GM03348 (cell line): ENCODE measurements at places on chromosomes 6 and 20.

- DNase-seq, result peak; percentile 99
Measured at GRCh38 chr20:25247956-25248785, at the start of gene PYGB. PYGB (plus strand) TSS chr20:25248085; CDS start chr20:25248179, 94 bp downstream.

DNA sequence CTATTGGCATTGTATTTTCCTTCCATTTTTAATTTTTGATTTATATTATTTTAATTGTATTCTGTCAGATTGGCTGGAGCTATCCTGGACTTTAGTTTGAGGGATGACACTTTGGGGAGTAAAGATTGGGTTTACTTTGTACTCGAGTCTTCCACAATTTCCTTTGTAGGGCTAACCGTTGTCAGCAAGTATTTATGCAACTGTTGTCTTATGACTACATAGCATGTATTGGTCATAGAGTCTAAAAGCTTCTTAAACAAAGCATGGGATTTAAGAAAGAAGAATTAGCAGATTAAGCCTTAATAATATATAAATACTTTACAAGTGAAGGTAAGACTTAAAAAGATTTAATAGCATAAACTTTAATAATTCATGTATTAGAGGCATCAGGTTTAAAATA, 19.6 kb downstream of the FARS2 start:
- no peak for DNase-seq

- no peak for DNase-seq
Measured at GRCh38 chr6:34152806-34153520, 7.1 kb upstream of the GRM4 start.

- DNase-seq, result peak; percentile 79
Measured at GRCh38 chr20:25052255-25053194, 5.4 kb downstream of the ACSS1 start.

- DNase-seq, result peak; percentile 62
Measured at GRCh38 chr20:11350126-11351005, 567.3 kb upstream of the BTBD3 start.

- DNase-seq, result no peak
Measured at GRCh38 chr20:22374066-22374465, 210.3 kb downstream of the FOXA2 start.

DNA sequence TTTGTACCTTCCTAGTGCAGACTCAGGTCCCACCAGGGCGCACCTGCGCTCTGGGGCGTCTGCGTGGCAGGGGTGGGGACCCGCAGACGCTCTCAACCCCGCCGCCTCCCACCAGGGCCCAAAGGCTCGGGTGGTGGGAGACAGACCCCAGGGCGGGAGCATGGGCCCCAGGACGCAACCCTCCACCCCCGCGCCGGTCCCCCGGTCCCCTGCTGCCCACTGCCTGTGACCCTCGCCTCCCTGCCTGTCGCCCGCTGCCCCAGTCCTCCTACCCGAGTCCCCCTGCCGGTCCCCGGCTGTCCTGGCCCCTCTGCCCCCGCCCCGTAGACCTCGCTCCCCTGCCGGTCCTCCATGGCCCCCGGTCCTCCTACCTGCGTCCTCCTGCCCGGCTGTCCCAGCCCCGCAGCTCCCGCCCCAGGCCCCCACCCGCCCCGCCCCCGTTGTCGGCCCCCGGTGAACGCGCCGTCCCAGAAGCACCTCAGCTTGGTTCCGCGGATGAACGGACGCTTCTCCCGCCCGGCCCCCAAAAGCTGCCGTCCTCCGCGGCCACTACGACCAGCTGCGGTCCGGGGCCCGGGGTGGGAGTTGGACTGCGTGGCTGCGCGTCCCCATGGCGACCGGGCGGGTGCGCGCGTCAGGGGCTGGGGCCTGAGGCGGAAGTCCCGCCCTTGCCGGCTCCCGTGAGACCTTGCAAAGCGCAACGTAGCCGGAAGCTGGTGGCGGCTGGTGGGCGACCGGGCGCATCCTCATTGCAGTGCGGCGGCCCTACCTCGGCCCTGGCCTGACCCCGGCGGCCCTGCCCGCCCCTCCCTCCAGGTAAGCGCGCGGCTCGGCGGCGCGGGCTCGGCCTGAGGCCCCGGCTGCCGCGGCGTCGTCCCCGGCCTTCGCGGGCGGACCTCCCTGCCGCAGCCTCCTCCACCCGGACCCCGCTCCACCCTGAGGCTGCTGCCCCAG, at the start of gene ARFGAP1:
TSS of gene ARFGAP1 (plus strand) at position 709 of the 954 bp plus-strand sequence. CDS start 2,768 bp downstream, outside the sequence.
- peak; percentile 99 for DNase-seq

DNA sequence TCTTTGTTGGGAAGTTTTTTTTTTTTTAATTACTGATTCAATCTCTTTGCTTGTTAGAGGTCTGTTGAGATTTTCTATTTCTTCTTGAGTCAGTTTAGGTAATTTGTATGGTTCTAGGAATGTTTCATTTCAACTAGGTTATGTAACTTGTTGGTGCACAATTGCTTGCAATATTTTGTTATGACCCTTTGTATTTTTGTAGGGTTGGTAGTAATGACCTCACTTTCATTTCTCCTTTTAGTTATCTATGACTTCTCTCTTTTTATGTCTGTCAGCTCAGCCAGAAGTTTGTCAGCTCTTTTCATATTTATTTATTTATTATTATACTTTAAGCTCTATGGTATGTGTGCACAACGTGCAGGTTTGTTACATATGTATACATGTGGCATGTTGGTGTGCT, 51.1 kb upstream of the SLC24A3 start:
- no peak for DNase-seq

DNA sequence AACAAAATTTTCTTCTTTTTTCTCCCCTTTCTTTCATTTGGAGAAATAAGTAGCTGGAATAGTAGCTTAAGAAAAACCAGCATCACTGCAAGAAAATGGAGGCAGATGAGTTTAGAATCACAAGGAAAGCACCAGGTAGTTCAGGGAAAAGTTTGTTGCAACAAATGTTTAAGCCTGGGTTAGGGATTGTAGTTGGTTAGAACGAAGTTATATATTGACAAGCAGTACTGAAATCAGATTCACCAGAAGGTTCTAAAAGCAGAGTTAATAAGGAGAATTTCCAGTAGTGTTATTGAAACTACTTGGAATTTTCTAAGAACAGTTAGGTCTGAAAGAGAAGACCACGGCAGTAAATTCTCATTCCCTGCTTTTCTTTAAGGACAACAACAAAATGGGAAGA, 70.2 kb downstream of the BMP2 start:
- no peak for DNase-seq

DNA sequence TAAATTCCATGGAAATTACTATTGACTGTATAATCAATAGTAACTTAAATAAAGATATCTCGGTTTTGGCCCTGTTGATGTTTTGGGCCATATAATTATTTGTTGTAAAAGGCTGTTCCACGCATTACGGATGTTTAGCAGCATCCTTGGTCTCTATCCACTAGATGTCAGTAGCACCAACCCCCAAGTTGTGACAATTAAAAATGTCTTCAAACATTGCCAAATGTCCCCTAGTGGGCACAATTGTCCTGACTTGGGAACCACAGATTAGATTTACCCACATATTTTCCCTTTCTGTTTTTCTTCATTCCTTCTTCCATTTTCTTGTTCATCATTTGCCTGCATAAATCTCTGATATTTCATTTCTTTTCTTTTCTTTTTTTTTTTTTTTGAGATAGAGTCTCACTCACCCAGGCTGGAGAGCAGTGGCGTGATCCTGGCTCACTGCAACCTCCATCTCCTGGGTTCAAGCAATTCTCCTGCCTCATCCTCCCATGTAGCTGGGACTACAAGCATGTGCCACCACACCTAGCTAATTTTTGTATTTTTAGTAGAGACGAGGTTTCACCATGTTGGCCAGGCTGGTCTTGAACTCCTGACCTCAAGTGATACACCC, 13.6 kb upstream of the WFDC8 start:
- peak; percentile 27 for DNase-seq

DNA sequence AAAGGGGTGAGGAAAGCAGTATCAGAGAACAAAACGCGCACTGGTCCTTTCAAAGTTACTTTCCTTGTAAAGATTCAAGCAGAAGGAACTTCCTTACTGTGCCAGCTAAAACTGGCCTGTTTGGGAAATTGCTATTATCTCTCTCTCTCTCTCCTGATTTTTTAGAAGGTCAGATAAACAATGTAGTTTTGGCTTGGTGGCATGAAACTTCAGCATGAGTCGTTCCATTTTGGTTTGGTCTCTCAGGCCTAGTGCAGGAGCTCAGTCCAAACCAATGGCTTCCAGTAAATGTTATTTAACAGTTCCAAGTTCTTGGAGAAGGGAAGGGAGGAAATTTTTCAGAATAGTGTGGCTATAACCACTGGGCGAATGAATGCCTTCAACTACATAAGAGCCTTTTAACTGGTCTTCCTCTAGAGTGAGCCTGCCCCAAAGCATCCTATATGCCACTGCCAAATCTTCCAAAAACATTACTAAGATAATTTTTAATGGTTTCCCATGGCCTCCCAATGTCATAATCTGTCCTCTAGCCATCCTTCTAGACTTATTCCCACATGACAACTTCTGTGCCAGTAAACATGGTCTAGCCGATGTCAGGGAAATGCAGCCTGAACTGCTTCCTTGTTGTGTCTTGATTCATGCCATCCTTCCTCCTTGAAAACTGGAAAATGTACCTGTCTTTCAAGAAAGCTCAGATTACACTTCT, 9.1 kb upstream of the SNX9 start:
- peak; percentile 30 for DNase-seq

DNA sequence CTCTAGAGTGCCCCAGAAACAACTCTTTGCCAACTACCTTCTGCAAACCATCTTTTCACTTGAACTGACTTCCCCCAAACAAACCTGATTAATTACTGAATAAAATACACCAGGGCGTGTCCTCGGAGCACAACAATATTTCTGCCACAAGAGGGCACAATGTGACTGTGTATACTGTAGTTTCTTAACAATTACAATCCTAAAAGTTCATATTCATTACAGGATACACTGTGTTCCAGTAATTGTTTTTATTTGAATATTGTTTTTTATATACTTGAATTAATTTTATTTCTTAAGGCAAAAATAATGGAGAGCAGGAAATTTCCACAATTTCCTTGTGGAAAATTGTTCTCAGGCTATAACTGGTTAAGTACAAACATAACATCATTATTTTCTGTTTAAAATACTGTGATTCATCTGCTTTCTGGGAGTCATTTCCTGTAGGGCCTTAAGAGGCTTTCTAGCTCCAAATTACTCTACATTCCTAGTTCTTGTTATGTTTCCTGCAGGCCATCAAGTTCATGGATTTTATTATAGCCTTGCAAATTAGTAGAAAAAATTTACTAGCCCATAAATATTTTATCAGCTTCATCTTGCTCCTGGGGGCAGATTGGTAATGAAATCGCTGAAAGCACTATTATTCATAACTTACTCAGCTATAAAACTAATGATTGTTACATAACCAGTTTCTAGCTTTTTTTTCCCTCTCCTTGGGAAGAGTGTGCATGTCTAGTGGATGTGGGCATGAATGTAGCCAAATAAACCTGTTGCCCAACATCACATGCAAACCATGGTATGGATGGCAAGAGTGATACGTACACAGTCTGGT, 51.9 kb upstream of the SLC22A16 start:
- peak; percentile 68 for DNase-seq

- DNase-seq, result no peak
Measured at GRCh38 chr6:56477241-56477640, 165.4 kb downstream of the DST start.

GRCh38 chr6:53130569-53131290, 17.9 kb downstream of the GCM1 start:
- DNase-seq, result no peak

- DNase-seq, result no peak
Measured at GRCh38 chr6:159759645-159760044, 2.2 kb upstream of the ACAT2 start.

- no peak for DNase-seq
Measured at GRCh38 chr6:57087916-57088315, 2.1 kb upstream of the ZNF451 start.

GRCh38 chr6:130603391-130603790, 223.8 kb upstream of the SMLR1 start:
- DNase-seq, result no peak

DNA sequence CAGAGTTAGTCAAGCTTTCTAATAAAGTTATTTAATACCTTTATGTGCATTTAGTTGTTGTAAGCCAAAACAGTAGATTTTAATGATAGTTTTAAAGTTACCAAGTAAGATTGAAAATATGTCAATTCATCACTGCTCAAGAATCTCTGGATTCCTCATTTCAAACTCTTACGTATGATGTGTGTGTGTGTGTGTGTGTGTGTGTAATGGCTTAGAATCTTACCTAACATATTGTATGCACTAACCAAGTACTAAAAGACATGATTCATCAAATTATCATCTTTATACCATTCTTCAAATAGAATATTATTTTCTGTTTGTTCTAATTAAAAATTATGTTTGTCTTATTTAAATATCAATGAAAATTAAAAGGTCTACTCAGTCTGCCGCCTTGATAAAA, 41.5 kb upstream of the ZNF337 start:
- DNase-seq, result no peak

DNA sequence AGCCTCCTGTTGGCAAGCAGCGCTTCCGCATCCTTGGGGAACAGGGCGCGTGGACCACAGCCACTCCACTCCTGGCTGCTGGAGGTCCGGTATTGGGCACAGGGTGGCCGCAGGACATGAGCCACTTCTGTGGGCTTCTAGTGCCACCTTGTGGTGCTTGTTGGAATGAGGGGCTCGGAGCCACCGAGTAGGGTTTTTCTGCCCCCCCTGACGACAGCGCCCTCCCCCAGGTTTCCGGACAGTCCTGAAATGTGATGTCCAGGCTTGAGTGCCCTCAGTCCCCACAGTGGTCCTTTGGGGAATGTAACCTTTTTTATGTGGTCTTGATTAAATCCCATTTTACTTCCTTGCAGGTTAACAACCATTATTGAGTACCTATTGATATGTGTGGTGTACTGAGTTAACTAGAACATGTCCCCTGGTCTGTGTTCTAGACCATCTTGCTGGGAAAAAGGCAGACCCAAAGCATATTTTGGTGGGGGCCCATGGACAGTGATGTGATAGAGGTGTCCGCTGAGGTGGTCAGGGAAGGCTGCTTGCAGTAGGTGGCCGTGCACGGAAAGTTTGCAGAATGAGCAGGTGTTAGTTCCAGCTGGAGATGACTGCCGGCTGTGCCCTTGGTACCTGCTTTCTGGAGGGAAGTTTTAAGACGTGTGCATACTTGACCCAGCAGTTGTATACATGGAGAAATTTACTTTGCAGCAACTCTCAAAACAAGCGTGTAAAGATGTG, 70.0 kb downstream of the PTPN1 start:
- DNase-seq, result peak; percentile 86

DNA sequence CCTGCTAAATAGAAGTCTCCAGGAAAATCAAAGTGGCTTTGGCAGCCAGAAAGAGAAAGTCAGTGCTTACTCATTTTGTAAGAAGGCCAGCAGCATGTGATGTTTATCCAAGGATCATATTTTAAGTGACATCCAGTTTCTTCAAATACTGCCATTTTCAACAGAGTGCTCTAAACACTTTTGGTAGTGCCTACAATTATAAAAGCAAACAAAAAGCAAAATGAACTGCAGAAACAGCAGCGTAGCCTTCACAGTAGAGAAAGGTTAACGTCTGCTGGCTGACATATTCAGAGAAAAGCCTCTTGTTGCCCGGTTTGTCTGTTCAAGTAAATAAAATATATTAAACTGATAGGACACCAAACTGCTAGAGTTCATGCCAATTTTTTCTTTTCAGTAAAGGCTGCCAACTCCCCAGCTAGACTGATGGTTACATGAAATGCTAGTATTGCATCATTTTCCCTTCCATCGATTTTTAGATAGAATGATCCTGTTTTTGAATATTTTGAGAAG, 705.7 kb upstream of the SLC35B3 start:
- peak; percentile 12 for DNase-seq
